NCI-H2171 treated with DMSO at 0.1 percent for 48 hours (cell line): ENCODE measurements at places on chromosomes 7 and 10.

DNA sequence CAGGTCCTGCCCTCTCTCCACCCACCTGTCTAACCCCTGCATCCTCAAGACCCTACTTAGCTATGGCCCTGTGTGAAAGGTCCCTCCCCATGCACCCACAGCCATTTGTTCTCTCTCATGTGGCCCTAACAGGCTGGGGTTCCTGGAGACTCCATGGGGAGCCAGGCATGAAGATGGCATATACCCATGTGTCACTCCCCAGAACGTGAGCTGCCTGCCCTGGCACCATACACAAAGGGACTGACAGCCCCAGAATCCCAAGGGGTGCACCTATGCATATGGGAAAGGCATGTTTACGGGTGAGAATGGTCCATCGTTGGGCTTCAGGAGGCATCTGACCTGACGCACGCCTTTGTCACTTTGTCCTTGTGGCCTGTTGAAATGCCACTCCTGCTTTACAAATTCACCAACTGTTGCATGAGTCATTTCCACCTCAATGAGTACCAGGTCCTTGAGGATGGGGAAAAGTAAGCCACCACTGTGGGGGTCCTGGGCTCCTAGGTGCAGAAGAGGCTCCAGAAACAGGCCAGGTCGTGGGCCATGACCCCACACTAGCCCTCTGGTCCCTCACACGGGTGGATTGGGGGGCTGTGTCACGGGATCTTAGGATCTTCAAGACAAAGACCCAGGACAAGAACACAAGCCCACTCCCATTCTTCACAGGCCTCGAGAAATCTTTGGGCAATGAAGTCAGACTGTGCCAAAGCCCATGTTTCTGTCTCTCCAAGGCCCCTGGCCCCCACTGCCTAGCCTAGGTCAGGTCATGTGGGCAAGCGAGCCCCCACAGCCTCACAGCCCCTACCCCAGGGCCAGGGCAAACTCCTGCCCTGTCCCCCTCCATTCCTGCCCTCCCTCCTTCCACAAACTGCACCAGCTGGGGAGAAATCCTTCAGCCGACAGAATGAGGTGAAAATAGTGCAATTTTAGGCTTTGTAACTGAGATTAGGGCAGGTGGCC lies 8.6 kb downstream of the GPRIN2 start:
- DNase-seq = no peak

GRCh38 chr7:1714583-1715330 lies 44.7 kb downstream of the ELFN1 start:
- DNase-seq = no peak

GRCh38 chr7:47326808-47327207 lies 255.1 kb downstream of the TNS3 start:
- no peak for DNase-seq

DNA sequence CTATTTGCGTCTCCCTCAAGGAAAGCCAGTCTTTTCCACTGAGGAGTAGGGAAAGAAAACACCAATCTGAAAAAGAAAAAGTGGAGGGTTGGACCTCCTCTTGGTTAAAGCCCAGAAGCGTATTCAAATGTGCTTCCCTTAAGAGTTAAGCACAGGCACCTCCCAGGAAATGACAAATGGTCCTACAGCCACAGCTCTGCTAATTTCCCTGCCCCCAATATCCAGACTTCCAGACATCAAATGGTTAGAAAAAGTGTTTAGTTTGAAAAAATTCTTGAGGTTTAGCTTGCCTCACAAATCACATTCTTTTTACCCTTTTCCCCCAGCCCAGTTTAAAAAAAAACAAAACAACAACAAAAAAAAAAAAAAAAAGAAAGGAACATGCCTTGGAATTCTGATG lies 19.0 kb upstream of the COL1A2 start:
- no peak for DNase-seq

DNA sequence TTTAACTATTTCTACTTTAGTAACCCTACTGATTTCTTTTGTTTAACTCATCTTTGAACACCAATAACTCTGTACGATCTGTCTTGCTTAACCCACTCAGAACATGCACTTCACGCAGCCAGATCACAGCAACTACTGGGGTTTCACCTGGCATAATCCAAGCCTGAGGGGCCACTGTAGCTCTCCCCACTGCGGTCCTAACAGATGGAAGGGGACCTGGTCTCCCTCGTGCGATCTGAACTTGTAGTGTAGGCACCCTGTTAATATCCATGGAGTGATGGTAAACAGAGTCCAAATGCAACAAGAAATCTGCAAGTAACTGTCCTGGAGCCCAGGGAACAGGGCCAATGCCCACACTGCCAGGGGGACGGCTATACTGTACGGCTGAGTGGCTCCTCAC lies 45.5 kb downstream of the INSIG1 start:
- no peak for DNase-seq

DNA sequence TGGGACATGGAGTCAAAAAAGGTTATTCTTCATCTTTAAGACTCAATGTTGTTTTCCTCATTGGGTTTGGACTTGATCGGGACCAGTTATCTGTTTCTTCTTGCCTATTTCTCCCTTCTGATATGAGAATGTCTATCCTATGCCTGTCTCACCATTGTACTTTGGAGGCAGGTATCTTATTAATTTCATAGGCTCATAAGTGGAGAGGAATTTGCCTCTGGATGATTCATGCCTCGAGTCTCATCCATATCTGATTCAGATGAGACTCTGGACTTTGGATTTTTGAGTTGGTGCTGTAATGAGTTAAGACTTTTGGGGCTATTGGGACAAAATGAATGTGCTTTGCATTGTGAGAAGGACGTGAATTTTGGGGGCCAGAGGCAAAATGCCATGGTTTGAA lies 36.2 kb upstream of the CCDC7 start:
- DNase-seq = no peak

GRCh38 chr7:111043561-111043960 lies 47.4 kb upstream of the LRRN3 start:
- no peak for DNase-seq

DNA sequence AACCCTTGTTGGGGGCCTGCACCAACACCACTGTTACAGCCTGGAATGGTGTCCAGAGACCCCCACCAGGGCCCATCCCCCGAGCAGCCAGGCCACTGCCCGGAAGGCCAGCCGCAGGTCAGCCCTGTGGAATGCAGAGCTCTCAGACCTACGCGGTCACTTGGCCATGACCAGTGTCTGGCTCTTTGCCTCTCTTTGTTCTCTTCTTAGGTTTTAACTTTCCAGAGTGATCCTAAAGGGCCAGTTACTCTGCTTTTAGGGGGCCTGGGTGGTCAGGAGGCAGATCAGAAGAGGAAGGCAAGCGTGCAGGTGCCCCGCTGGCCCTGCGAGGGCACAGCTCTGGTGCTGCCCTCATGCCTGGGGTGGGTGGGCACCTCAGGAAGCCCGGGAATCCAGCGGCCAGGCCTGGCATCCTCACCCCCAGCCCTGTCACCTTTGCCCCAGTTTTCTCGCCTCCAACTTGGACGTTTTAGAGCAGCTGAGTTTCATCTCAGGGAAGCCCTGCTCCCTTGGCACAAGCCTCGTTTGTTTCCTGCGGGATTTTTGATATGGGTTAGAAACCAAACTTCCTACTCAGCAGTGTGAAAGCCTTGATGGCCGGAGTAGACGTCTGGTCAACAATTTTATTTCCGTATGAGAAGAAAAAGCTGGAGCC lies 62.5 kb upstream of the CHST15 start:
- no peak for DNase-seq

GRCh38 chr7:98562381-98562823 lies 54.7 kb upstream of the NPTX2 start:
- peak; percentile 86 for DNase-seq

- DNase-seq = no peak
Observed at GRCh38 chr7:128000854-128001265, 30.4 kb downstream of the LRRC4 start.

DNA sequence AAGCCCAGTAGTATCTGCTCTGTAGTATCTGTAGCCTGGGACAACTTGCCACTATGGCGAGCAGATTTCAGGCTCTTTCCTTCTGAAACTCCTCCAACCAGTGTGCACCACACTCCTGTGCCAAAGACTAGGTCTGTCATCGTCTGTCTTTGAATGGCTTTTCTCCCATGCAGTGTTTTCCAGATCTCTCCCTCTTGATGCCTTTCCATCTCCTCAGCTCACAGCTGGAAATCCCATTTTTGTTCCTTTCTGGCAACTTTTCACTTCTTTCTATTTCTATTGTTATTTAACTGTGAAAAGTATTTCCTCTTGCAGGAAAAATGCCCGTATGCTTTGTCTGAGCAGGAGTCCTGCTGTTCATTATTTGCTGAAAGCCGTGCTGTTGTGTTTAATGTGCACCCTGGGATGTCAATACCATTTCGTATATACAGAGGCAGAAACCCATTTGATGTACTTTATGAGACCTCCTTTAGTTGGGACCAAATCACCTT lies 373.7 kb downstream of the PHTF2 start:
- no peak for DNase-seq

GRCh38 chr7:130187360-130187759 lies 17.8 kb downstream of the TMEM209 start:
- no peak for DNase-seq

DNA sequence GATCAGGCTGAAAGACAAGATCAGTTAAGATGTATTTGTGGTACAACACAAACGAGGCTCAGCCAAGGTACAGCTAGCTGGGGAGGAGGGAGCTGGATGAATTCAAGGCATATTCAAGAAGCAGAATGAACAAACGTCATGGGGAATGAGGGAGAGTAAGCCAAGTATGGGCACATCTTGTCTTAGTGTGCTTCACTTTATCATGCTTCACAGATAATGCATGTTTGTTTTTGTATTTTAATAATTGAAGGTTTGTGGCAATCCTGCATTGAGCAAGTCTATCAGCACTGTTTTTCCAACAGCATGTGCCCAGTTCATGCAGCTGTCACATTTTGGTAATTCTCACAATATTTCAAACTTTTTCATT lies 135.4 kb downstream of the HIBADH start:
- DNase-seq = no peak

- DNase-seq = peak; percentile 38
Observed at GRCh38 chr10:61000769-61001730, 57.1 kb upstream of the RHOBTB1 start.

DNA sequence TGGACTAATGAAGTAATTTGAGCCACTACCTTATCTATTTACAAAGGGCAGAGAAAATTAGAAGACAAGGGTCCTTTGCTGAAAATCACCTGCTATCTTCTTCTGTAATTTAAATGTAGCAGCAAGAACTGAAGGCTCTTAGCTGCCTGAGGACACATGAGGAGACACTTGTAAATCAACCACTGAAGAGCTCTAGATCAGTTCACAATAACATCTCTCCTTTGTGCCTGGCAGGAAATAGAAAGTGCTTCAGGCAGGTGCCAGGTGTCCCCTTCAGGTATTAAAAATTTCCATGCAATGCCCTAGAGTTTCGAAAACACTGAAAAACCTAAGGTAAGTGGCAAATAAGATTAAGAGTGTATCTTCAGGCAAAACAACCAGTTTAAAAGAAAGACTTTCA lies 474.6 kb downstream of the GRM8 start:
- DNase-seq = peak; percentile 83

GRCh38 chr10:124057601-124058000 lies 35.8 kb downstream of the CHST15 start:
- DNase-seq = peak; percentile 10

DNA sequence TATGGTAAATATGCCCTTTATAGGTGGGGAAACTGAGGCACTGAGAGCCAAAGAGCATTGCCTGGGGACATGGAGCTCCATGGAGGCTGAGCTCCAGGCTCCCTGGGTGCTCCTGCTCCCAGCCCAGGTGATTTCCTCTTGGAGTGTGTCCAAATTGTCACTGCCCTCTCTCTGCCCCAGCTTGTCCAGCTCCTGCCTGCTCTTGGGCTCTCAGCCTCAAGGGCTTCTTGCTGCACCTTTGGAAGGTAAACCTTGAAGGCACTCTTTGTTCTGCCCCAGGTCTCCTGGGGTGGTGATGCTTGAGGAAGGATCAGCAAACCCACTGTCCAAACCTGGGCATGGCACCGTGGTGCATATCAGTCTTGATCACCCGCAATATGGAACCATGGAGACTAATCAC lies 166.1 kb downstream of the RPS24 start:
- no peak for DNase-seq

DNA sequence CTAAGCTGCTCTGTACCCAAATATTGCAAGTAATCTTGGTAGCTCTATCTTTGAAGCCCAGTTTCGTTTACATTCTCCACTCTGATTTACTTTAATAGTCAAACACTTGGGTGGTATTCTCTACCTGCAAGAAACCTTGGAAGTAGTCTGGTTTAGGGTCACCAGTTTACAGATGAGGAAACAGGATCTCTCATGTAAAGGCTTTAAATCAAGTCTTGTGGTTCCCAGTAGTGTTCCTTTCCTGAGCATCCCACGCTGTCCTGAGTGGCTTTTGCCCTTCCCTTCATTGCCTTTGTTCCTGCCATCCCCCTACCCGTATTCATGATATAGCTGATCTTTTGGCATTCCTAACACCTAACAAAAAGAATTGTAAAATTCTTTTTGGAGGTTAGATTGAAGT lies 20.3 kb downstream of the EXOC4 start:
- DNase-seq = no peak

GRCh38 chr7:40468891-40469864 lies 334.4 kb downstream of the SUGCT start:
- no peak for DNase-seq

- no peak for DNase-seq
Observed at GRCh38 chr7:137957887-137958286, 44.0 kb downstream of the CREB3L2 start.

- peak; percentile 15 for DNase-seq
Observed at GRCh38 chr7:128937647-128938543, at the start of gene IRF5. IRF5 (plus strand) TSS chr7:128937927; CDS start chr7:128942082, 4,155 bp downstream.

GRCh38 chr7:105345003-105345402 lies 43.7 kb downstream of the SRPK2 start:
- DNase-seq = no peak

GRCh38 chr7:135553346-135553745 lies 4.4 kb upstream of the NUP205 start:
- no peak for DNase-seq

GRCh38 chr7:3301831-3302618 lies 973 bp downstream of the SDK1 start:
- peak; percentile 82 for DNase-seq
